ENCODE measurements at places on chromosomes 2 and 18.

DNA sequence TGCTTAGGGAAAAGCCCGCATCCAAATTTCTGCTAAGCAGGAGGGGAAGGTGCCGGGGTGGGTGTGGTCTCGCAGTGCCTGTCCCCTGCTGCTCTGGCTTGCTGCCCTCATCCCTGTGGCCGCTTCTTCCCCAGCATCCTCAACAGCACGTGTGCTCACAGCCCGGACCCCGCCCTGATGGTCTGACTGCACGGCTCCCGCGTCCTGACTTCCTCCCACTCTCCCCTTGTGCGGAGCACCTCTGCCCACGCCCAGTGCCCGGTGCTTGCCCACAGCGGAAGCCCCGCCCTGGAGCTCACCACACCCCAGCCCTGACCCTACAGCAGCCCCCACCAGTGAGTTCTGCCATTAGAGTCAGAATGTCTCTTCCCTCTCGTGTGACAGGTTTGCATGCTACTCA, 277.9 kb downstream of the NDUFA10 start:
- no peak for DNase-seq

DNA sequence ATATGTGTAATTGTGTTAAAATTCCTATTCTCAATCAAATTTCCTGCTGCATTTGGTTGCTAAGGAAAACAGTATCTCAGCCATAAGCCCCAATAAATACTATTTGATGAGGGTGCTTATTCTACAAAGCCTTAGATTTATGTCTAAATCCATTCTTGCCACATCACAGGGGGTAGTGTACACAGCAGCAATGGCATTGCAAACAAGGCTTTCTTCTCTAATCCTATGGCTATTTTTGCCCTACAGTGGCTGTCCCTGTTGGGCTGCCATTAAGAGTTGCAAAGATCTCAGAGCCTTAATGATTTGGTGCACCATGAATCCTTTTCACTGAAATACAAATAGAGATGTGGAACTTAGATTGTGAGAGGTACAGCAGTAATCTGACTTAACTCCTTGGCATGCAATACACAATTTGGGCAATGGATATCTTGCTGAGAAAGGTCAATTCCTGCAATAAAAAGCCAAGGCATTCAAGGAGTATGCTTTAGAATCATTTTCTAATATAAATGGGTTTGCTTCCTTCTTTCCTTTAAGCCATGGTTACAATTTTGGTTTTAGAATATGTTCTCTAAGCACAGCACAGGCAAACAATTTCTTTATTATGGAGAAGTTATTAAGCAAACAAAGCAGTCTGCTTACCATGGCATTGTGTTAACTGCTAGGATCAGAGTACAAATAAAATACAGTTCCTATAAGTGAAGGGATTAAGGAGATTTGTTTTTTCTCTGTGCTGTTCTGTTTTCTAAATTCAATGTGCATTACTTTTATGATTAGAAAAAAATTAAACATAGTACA, 69.8 kb upstream of the CD302 start:
- DNase-seq = no peak

- no peak for DNase-seq
Measured at GRCh38 chr18:46759890-46760289, 3.0 kb upstream of the ST8SIA5 start.

DNA sequence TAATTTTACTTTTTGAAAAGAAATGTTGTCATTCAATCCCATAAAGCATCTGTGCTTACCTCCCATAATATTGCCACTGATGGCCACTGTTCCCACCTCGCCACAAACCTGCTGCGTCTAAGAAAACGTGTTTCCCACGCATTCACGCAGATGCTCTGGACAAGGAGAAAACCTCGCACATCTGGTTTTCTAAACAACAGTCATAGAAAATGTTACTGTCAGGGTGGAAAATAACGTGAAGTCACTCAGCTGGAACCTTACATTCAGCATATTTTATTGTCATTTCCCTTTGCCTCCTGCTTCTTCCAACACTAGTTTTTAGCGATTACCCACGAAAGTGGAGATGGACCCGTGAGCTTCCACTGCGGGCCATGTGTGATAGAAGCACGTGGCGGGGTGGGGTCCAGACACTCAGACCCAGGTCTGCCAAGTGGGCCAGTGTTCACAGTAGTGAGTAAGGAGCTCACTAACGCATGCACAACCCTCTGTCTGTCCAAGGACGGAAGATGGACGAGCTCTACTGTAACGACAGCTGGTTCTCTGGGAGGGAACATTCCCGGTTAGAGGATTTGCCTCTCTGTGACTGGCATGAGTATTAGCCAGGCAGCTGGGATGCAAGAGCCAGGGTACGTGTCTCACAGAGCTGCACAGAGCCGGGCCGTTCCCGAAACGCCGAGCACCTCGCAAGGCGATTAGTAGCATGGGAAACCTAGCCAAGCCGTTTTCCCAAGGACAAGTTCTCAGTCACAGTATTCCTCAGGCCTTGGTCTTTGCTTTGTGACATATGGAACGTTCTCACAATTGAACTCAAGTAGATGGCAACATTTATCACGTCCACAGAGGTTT, 94.5 kb downstream of the MTCL1 start:
- DNase-seq = no peak

DNA sequence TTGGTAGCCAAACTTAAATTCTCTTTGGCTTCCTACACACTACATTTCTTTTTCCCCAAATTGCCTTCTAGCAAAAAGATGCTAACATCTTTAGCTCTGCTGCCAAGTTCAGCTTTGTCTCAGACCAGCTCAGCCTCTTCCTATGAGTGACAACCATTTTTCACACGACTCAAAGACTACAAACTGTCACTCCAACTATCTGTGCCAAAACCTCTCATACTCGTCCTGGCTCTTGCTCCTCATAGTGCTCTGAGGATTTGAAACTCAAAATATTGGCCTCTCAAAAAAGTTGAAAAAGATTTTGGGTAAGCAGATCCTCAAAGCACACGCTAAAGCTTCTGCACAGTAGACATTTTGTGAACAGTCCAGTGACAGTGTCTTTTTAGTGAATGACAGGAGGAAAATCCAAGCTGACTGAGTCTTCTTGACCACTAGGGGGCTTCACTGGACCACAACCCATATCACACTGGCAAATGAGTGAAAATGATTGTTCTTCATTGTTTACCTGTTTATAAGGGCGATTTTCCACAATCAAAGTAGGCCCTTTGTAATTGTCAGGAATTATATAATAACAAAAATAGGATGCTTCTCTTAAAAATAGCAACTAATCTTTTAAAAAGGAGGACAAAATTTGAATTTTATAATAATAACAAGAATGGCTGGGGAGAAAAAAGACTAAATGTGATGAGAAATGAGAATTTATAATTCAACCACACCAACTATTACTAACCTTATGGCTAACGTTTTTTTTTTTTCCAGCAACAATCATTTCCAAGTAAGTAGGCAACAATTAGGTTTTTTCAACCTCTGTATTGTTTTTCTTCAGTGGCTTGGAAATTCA, 85.5 kb upstream of the PGAP1 start:
- peak; percentile 48 for DNase-seq

DNA sequence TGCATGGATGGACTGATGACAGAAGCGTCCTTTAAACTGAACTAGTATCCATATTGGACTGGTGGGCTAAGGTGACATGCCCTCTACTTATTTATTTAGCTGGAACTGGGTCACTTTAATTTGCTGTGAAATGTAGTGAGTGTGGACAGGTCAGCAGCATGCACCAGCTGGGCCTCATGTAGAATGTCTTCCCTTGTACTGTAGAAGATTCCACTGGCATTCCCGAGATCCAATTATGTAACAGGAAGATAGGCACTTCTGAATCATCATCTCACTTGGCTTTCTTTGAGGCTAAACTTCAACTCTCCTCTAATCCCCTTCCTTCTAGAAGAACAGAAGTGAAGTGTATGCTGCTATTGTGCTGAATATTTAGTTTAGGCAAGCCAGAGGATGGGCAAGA, 296.2 kb downstream of the SLC8A1 start:
- DNase-seq = no peak

DNA sequence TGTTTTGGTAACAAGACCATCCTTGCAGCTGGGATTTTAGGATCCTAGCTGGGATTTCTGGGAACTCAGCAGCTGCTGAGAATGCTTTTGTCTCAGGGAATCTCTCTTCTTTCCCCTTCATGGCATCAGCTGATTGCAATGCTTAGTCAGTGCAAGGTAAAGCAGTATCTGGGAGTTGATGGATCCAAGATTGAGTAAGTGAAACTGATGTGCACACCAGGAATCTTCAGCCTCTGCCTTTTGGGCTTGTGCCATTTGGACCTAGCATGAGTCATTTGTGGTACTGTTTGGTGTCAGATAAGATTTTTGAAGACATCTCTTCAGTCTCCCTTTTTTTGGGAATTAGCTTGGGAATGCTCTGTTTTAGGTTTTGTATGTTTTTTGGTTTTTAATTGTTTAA, 363.3 kb upstream of the TFPI start:
- no peak for DNase-seq

DNA sequence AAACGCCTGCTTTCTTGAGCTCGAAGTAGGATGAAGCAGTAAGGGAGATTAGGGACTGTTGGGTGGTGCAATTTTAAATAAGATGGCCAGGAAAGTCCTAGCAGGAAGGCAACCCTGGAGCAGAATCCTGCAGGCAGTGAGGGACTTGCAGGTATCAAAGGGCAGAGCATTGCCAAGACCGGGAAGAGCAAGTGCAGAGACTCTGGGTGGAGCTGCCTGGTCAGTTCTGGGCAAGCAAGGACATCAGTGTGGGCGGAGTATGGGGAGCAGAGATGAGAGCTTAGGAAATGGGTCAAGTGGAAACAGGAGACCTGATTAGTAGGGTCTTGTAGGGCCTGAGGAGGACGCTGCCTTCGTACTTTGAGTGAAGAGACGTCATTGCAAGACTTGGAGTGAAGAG, 64.4 kb upstream of the NCK2 start:
- DNase-seq = no peak

DNA sequence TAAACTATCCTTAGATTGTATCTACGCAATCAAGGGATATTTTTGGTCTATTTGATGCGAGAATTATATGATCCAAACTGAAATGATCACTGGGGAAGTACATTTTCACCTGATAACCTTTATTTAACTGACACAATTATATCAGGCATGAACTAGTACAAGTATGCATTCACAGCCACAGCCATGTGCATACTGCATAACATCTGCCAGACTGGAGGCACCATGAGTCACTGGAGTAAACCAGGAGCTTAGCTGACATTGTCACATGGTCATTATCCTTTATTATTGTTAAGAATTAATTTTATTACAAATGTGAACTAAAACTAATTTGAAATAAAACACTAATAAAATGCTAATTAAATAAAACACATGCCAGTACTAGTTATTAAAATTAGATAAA, 1127.1 kb downstream of the DPP10 start:
- DNase-seq = no peak

DNA sequence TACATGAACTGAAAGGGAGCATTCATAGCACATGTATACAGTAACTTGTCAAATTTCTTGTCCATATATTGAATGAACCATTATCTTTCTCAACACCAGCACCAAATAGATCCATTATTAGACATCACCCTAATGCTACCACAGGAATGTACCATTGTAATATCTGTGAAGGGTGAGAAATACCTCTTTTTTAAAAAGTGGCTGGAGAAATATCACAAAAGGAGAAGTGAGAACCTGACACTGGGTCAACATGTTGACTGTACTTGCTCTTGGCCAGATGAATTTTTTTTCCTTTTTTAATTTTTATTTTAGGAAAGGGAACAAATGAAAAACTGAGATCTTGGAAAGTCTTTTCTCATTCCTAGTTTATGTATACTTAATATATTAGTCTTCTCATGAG, 63.5 kb downstream of the CAVIN2 start:
- DNase-seq = no peak

Measured in activated CD8-positive, alpha-beta T cell treated with anti-CD3 and anti-CD28 coated beads, Interleukin-2, amount 10 ng/mL, durations not matched to agents 7 days and 5 days (primary cell).